GM12864 (cell line): ENCODE measurements at places on chromosomes 7 and 10.
A peak's percentile ranks its signal among the peaks of the same experiment; 100 is the strongest.

DNA sequence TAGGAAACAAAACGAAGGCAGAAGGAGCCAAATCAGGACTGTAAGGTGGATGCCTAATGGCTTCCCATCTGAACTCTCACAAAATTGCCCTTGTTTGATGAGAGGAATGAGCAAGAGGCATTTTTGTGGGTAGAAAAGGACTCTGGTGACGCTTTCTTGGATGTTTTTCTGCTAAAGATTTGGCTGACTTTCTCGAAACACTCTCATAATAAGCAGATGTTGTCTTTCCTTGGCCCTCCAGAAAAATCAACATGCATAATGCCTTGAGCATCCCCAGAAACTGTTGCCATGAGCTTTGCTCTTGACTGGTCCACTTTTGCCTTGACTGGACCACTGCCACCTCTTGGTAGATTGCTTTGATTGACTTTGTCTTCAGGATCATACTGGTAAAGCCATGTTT lies 13.5 kb downstream of the PTPN12 start:
- no peak for DNase-seq

DNA sequence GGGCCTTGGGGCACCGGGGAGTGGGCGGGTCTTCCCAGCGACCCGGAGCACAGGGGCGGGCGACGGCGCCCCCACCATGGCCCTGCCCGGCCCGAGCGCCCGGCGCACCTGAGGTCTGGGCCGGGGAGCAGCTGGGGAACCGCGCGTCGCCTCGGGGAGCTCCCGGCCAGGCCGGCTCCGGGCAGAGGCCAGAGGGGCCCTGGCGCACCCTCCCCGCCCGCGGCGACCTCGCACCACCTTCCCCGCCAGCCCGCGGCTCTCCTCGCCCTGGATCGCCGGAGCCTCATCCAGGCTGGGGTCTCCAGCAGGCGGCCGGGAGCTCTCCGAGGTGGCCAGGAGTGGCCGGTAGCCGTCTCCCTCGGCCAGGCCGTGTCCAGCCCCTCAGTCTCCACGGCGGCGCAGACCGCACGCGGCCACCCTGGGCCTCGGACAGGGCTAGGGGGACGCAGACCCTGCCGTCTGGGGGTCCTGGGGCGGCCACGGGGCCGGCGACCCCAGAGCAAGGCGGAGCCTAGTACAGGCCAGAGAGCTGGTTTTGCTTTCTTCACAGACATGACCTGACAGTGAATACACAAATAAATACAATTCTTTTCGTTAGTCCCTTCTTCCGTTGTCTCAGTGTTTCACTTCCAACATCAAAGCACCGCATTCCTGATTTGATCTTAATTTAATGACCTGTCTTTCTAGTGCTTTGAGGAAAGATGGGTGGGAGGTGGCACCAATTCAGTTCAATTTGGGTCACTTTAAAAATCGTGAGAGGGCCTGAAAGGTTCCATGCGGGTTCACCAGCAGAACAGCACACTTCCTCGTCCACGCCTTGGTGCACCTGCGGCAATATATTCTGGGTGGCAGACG lies 356.9 kb downstream of the DNAJB6 start:
- DNase-seq, result no peak

DNA sequence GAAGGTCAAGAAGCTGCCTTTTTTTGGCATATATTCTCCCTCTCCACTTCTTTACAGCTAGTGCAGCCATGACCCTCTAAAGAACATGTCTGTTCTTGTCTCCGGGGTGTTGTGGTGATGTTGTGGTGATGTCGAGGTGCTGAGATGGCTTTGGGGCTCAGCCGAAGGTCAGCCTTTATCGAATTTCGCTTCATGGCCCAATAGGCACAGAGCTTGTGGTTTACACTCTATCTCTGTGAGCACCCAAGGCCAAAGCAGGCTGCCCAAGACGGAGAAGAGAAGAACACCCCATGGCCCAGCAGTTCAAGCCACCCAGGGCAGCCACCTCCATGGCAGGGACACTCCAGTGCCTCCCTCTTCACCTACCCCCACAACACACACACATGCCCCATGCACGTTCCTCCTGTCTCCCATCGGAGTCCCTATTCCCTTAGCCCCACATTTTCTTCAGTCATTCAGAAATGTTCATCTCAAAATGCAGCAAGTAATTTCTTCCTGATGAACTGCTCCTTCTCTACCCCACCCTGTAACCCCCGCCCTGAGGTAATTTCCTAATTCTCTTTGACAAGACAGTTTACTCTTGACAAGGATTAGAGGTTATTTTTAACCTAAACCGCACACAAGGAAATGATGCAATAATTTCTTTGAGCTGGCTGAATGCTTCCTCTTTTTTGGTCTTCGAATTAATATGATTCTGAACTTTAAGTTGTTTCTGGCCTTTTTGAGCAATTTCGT lies 18.6 kb upstream of the ADRB1 start:
- peak; percentile 71 for DNase-seq

DNA sequence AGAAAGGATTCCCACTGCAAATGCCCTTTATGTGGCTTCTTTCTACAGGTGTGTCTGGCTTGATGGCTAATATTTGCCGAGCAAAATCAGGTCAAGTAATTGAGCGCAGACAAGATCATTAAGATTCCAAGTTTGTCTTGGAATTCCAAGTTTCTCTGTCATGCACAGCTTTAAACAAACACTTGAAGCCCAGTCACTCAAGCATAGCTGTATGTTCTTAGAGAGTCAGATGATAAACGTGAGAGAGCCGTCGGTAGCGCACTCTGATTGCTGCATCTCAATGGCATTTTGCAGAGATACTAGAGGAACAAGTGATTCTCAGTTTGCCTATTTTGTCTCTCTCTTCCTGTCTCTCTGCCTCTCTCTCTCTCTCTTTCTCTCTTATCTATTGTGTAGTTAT lies 658 bp downstream of the DMBT1 start:
- DNase-seq, result no peak

DNA sequence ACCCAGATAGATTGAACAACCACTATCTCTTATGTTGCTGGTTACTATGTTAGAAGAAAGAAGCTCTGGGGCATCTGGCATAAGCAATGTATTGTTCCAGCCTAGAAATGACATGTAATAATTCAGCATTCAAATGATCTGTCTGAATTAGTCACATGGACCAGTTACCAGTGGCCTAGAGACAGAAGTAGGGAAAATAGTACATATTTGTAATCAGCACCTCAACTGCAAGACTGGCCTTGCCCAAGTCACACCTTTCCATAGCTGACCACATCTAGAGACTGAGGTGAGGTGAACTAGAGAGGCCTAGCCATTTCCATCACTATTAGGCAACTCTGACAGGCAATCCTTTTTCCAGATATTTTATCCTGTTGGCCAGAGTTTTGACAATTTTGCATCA lies 315.6 kb upstream of the KCND2 start:
- DNase-seq, result no peak

DNA sequence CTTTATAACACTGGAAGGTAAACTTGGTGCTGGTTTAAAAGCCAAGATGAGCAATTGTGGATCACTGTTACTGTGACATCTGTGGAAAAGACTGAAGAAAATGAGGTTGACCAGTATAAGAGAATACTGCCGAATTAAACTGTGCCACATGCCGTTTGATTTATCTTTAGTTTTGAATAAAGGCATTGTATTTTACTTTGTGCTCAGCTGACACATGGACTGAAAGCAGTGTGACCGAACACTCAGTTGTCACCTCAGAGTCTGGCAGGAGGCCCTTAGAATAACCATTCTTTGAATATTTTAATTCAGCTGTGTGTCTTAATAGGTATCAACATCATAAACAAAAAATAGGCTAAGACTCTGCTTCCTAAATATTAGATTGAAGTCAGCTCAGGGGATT lies 133.7 kb upstream of the GJD4 start:
- DNase-seq, result no peak

DNA sequence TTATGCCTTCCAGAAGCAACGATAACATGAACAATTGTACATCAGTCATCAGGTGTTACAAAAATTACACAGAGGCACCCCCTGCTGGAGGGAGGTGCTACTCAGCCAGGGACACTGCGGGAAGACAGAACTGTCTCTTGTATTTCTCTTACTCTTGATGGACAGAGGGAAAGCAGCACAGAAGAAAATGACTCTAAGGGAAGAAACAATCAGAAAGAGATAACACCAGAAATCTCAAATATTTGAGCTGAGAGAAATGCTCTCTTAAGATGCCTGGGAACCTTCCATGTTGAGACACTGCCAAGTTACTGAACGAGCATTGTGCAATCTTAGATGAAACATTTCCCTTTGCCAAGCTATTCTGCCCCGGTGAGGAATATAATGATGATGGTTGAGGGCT lies 227.6 kb upstream of the NPSR1 start:
- no peak for DNase-seq

DNA sequence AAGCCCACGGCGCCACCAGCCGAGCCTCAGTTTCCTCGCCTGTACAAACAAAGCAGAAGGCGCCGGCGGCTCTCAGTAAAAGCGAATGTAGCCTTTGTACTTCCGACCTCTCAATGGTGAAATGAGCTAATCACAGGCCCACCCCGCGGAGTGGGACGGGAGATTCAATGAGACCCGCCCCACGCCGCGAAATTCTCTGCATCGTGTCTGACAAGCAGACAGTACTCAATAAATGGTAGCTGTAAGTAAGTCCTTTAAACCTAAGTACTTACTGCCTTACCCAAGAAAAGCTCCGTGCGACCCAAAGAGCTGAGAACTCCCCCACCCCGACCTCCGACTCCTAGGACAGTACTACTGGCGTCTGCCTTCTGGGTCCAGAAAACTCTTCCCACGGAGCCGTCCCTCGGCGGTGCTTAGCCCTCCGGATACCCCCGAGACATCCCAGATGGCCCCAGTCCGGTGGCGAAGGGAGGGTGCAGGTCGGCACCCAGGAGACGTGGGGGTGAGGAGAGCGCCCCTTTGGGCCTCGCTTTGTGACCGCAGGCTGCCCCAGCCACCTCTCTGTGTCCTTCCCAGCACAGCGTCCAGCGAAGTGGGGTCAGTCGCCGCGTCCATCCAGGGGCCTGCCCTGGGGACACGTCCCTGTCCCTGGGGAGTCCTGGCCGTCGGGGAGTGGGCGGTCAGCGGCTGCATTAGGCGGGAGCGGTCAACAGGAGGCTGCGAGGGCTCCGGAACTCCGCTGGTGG lies 972 bp upstream of the CXCL12 start:
- no peak for DNase-seq

GRCh38 chr10:130998642-130999041 lies 312.9 kb downstream of the TCERG1L start:
- DNase-seq, result no peak

DNA sequence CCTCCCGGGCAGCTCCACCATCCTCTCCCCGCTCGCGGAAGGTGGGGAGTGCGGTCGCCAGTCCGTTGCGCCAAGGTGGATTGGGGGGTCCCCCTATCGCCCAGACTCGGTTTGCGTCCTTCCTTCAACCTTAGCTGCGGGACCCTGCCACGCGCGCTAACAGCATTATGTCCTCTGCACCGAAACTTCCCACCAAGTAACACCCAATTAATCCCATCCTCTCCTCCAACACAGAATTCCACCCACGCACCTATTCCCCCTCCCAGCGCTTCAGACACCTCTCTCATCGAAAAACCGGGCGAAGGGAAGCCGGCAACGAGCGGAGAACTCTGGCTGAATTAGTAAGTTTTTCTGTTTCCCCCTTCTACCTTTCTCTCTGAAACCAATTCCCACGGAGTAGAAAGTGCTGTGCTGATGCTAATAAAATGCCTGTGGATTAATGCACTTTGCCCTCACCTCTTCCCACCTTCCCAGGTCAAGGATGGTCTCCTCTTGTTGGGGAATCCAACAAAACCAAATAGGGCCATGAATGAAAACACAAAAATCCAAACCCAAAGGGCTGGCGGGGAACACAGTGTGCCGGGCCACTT lies 947 bp downstream of the HOXA3 start:
- no peak for DNase-seq

GRCh38 chr10:76037531-76038155 lies 606.2 kb downstream of the LRMDA start:
- DNase-seq, result no peak

- no peak for DNase-seq
Measured at GRCh38 chr7:88268858-88269257, 37.8 kb downstream of the STEAP4 start.

- DNase-seq, result no peak
Measured at GRCh38 chr10:125396676-125397075, 236.3 kb upstream of the CTBP2 start.

GRCh38 chr7:154864523-154864891 lies 138.4 kb downstream of the PAXIP1 start:
- DNase-seq, result no peak

- no peak for DNase-seq
Measured at GRCh38 chr7:33066771-33067170, 4.2 kb upstream of the NT5C3A start.

DNA sequence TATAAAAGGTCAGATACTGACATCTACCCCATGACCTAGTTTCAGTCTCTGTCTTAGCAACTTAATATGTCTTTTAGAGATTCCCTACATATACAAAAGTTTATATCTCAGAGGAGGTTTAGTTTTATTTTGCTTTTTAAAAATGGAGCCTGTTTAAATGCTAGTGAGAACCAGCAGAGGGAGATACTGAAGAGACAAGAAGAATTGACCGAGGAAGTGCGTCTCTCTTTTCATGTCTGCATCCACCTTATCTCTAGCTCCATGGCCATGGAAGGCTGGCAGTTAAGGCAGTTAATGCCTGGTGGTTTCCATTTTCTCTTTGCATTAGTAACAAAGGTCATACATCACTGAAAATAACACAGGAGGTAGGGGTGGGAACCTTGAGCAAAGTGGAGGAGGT lies 10.7 kb downstream of the SUV39H2 start:
- DNase-seq, result no peak

DNA sequence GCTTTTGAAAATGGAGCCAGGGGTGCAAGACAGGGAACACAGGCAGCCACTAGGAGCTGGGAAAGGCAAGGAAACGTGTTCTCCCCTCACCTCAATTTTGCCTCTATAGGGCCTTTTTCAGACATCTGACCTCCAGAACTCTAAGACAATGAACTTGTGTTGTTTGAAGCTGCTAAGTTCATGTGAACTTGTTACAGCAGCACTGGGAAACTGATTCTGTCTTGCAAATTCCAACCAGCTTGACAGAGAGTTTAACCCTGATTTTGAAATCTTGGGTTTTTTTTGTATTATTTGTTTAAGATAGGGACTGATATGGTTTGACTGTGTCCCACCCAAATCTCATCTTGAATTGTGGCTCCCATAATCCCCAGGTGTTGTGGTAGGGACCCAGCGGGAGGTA lies 852.9 kb downstream of the LRMDA start:
- no peak for DNase-seq

GRCh38 chr7:134454277-134454676 lies 4.6 kb downstream of the AKR1B1 start:
- no peak for DNase-seq

DNA sequence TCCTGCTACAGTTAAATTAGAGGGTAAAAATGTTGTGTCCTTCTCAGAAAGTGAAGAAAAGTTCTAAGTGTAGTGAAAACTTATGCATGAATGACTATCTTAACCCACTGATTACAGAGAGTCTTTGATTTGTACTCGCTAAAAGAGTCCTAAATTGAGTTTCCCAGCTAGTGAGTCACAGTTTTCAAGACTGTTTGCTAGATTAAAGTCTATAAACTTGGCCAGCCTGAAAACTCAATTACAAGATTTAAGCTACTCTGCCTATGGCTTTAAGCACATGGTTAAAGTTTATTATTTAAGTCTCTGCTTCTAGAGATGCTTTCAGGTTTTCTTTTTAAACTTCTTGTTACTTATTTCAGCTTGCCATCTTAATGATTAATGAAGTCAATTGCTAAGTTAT lies 44.4 kb downstream of the MRPS24 start:
- DNase-seq, result no peak
